ENCODE measurements at places on chromosomes 2 and 18.

GRCh38 chr2:33812707-33813106 is 213.6 kb upstream of the FAM98A start:
- no peak for DNase-seq

DNA sequence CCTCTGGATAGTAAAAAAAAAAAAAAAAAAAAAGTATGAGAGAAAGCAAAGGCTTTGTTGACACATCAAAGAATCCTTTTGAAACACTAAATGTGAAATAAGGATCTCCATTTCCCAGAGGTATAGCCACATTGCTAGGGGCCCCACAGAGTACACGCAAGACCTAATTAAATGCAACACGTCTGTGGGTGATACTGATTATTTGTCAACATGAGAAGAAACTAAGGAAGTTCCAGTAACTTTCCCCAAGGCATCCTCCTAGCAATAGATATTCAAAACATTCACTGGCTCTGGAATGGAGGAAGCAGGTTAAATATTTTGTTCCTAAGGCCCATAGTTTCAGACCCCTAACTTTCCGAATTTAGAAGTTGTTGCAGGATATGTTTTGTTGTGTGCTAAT is 24.6 kb upstream of the EPB41L3 start:
- DNase-seq, result no peak

- no peak for DNase-seq
These were observed 53.4 kb downstream of the SMAD4 start for GRCh38 chr18:51083398-51083797.

DNA sequence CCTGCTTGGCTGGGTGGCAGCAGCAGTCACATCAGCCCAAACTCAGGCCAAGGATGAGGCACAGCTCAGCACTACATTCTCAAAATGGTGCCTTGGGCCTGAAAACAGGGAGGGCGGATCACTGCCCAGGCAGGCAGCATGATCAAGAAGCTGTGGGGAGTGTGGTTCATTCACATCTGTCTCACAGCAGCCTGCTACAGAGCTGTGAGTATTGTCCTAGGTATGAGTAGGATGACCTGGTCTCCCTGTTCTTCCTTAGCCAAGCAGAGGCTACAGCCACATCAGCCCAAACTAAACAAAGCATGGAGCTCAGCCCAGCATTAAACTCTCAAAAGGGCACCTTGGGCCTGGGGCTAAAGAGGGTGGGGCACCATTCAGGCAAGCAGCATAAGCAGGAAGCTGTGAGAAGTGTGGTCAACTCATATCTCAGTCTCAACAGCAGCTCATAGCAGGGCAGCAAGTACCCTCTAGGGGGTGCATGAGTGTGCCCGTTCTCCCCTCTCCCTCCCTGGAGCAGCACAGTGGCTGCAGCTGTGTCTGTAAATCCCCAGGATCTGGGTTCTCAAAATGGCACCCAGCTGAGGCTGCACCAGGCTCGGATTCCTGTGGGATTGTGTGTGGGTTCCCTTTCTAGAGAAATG is 139.6 kb downstream of the TRABD2A start:
- no peak for DNase-seq

GRCh38 chr2:196887431-196887830 is 39.1 kb downstream of the PGAP1 start:
- DNase-seq, result no peak

DNA sequence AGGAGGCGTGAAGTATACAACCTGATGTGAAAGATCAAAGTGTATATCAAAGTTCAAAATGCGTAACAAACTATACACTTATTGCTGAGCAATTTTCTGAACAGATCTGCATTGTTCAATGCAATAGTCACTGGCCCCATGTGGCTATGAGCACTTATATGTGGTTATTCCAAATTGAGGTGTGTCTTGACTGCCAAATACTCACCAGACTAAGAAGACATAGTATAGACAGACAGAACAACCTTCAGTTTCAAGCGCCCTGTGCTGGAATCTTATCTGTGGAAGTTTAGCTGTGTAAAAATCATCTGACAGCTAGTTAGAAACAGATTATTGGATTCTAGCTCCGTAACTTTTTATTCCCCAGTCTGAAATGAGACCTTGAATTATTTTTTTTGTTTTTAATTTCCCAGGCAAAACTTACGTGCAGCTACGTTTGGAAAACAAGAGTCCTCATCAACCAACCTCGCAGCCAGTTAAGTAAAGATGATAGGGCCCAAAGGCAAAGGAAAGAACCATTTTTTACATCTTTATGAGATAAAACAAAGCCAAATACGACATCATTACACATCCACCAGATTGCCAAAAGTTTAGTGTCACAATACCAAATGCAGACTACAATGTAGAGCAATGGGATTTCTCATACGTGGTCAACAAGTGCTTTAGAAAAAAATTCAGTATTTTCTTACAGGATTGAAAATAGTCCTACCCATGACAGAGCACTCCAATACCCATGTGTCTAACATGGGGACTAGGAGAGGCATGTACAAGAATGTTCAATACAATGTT is 37.2 kb downstream of the MBOAT2 start:
- DNase-seq, result no peak

DNA sequence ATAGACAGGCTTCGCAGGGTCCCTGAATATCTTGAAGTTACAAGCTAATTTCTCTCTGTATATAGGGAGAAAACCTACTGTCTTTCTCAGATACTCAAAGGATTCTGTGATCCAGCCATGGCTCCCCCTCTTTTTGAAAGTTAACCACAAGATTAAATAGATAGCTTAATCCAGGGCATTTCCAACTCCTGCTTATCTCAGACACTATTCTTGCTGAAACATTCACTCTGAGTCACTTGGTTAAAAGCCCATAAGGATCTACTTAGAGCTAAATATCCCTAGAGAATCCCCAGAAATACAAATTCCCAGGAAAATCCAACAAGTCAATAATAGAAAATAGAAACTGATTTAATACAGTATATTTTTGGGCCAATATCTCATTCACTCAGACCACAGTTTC is 179.1 kb upstream of the LYPD1 start:
- no peak for DNase-seq

DNA sequence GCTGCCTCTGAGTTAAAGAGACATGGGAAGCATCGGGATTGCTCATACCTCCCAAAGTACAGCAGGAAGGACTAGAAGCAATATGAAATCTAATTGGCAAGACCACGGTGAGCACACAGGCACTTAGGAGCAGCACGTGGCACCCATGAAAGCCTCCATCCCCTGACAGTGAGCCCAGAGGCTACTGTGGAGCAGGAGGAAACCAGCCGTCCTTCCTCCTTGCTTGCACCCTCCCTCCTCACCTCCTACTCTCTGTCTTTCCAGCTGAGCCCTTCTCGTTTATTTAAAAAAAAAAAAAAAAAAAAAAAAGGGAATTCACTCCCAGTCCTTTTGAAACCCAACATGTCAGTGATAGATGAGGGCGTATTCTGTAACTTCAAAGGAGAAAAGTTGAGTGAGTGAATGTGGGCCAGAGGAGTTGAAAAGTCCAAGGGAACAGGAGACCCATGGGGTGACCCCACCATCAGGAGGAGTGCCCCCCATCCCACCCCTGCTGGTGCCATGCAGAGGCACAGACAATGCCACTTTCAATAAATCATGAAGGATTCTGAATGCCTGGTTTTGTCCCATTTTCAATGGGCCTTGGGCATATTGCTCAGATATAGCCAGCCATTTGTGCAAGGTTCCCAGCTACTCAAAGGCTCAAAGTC is 96.6 kb upstream of the ALPP start:
- DNase-seq, result no peak

DNA sequence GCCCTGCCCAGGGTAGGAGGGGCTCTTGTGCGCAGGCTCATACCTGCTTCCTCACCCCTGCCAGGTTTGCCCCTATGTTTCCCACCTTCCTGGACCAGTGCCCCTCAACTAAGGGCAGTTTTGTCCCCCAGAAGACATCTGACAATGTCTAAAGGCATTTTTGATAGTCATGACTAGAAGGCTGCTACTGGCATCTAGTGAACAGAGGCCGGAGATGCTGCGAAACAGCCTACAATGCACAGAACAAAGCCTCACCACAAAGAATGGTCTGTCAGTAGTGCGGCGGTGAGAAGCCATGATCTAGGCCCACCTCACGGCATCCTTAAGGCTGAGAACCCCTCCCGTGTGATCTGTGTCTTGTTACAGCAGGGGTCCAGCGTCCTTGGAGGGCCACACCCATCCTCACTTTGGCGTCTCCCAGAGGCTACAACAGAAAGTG is 96.0 kb downstream of the TMEM17 start:
- DNase-seq, result no peak

- DNase-seq, result no peak
These were observed 107.9 kb upstream of the LMAN1 start for GRCh38 chr18:59466980-59467379.

DNA sequence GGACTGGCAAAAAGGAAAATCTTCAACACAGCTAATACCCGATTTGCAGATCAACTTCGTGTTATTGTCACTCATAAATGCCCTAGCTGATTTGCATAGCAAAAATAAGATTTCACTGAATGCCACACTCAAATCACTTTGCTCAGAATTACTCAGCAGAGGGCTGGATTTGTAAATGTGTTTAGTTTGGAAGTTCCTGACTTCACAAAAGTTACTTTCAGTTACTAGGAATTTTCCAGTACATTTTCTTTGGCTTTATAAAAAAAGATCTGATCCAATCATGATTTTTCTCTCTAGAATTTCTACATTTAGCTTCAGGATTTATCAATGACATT is 433.3 kb upstream of the ID2 start:
- no peak for DNase-seq

- no peak for DNase-seq
These were observed 104.5 kb downstream of the TDRD15 start for GRCh38 chr2:21228041-21228895.

DNA sequence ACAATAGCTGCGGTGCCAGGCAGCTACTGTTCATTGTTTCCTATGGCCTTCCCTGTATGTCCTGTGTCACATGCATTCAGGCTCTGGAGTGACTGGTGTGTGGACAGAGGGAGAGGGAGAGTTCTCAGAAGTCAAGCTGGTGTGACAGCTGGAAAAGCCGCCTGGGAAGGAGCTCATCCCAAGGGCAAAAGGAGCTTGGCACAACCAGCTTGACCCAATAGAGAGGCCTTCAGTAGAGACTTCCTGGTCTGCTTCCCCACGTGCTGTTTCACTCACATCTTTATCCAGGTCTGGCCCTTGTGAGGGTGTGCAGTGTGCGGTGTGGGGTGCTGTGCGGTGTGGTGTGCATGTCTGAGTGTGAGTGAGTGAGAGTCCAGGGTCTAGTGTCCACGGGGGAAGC is 11.1 kb upstream of the NT5DC4 start:
- DNase-seq, result no peak

DNA sequence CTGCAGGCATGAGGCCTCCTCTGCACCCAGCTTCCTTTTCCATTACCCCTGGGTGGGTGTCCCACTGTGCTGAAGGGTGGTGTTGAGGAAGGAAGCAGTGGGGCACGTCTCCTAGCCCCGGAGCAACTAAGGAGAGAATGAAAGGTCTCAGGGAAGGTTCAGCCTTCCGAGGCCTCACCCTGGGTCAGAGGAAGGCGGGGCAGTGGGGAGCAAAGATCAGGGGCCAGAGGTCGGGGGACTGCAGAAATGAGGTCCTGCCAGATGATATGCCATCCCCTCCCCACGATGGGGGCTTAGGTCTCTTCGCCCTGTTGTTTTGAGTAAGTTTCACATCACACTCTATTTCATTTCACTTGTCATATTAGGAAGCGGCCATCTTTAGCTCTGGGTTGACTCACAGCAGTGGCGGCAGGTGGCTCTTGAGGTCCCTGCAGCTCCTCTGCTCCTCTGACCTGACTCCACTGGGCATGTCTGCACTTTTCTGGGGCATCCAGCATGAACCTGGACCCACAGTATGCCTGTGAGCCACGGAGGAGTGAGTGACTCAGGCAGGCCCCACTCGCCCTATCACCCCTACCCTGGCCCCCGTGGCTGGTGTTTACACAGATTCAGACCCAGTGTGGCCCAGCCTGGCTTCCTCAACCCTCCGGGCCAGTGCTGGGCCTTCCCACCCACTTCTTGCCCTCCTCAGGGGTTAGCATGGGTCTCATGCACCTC is 153.7 kb upstream of the SMAD2 start:
- no peak for DNase-seq

GRCh38 chr2:86300496-86300895 is 36.9 kb downstream of the REEP1 start:
- DNase-seq, result no peak

GRCh38 chr2:11658208-11659114 is 11.5 kb downstream of the NTSR2 start:
- no peak for DNase-seq

DNA sequence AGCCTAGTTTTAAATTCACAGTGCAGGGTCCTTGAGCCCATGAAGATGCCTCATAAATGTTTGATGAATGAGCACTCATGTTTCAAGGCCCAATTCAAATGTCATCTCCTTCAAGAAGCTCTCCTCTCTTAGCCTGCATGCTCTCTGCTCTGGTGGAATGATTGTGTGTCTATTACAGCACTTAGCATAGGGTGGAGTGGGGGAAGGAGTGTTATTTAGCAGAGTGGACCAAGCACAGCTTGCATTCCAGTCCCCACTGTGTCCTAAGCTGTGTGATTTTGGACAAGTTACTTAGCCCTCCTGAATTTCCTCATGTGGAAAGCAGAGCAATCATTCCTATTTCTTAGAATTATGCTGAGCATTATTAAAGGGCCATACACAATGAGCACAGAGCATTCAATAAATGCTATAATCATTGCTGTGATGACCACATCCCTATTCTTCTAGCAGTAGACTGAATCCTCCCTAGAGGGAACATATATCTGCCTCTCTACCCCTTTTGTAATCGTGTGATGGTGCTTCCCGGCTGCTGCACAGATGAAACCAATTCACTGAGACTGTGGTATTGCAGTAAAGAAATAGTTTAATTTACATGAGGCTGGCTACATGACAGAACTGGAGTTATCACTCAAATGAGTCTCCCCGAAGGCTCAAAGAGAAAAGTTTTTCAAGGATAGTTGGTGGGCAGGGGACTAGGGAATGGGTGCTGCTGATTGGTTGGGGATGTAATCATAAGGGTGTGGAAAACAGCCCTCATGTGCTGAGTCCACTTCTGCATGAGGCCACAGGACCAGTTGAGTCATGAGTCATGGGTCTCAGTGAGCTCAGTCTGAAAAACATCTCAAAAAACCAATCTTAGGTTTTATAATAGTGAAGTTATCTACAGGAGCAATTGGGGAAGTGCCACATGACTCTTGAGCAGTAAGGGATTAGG is 173.4 kb upstream of the NDUFV2 start:
- no peak for DNase-seq

DNA sequence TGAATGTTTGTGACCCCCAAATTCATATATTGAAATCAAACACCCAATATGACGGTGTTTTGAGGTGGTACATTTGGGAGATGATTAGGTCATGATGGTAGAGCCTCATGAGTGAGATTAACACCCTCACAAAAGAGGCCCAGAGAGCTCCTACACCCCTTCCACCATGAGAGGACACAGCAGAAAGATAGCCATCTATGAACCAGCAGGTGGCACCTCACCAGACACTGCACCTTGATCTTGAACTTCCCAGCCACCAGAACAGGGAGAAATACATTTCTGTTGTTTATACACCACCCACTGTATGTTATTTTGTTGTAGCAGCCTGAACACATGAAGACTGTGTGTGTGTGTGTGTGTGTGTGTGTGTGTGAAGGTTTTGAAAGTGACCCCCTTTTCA is 58.1 kb downstream of the ST3GAL5 start:
- DNase-seq, result no peak

All from NCI-H1694 treated with DMSO at 0.1 percent for 48 hours (cell line).